Esophagus mucosa (tissue), 1 donor: ENCODE measurements at places on chromosomes 2 and 18.

- no peak for ATAC-seq
Measured at GRCh38 chr2:168686452-168687191, 115.8 kb upstream of the NOSTRIN start.

DNA sequence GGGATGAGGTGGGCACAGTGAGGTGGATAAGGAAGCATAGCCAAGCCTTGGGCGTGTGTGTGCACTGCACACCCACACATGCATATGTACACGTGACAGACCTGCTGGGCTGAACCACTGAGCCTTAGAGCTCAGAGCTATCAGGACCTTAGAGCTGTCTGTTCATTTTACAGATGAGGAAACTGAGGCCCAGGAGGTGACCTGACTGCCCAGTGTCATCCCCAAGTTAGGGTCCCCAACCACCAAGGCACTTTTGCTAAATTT is 8.2 kb upstream of the SNED1 start:
- ATAC-seq, result peak; percentile 52

DNA sequence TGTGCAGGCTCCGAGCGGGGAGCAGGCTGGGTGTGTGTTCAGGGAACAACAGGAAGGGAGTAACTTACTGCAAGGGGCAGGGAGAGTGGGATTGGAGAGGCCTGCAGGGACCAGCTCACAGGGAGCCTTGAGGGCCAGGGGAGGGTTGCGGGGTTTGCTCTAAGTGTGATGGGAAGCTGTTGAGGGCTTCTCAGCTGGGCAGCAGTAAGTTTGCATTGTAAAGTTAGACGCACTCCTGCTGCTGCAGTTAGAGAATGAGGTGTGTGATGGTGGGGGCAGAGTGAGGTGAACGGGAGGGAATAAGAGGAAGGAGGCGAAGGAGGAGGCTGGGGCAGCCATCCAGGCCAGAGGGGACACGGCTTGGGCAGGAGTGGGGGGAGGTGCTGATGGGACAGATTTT is 53.4 kb downstream of the BOLA3 start:
- ATAC-seq, result no peak

- no peak for ATAC-seq
Measured at GRCh38 chr18:55879331-55879730, 291.3 kb upstream of the TCF4 start.

- peak; percentile 84 for ATAC-seq
Measured at GRCh38 chr18:658001-658946, 821 bp downstream of the TYMS start.

- no peak for ATAC-seq
Measured at GRCh38 chr2:181678861-181679543, 1.3 kb downstream of the NEUROD1 start.

DNA sequence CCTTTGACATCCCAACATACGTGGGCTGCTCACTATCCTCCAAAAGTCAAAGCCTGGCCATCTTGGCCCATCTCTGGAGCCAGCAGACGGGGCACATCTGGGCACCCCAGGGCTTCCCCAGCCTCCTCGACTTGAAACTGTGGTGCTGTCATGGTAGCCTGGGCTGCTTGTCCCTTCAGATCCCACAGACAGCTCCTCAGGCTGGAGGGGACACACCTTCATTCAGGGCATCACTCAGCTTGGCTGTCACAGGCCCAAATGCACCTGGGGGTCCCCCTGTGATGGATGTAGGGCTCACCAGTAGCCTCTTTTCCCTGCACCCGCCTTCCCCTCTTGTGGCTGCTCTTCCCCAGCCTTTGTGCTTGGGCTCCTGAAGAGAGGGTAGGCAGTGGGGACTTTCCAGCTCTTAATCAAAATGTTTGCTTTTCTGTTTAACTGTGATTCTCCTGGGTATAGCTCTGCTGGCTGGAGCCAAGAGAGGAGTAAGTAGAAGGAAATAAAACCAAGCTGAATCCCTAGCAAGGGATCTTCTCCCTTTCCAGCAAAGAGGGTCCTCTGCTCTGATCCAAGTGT is 92.3 kb downstream of the GYPC start:
- ATAC-seq, result no peak

DNA sequence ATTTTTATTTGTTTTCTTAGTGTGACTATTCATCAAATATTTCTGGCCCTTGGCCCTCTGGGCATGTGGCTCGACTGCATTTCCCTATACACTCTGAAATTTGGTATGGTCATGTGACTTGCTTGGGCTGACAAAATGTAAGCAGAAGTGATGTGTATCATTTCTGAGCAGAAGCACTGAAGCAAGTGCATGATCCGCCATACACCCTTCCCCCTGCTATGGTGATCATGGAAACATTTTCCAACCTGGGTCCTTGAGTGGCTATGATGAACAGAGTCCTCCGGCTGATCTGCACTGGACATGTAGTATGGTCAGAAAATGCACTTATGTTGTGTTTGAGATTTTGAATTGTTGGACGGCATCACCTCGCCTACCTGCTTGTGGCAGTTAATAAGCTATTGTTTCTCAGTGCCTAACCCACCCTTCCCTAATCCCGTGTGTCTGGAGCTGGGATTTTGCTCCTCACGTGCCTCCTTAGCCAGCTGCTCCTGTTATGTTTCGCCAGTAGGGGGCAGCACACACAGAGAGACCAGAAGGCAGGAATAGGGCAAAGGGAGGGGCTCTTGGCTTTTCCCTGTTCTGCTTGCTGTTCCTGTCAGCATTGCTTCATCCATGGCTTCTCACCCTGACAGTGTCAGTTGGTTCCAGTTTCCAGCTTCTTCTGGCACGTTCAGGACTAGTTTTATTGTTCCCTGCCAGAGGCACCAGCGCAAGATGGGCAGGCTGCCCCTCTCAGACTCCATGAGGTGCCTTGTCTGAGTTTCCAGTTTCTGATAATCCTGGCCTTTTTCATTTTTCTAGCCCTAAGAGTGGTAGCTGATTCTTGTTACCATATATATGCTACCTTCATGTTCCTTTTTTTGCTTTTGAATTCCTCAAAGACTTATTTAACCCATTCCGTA is 207.4 kb downstream of the ARL6IP6 start:
- ATAC-seq, result peak; percentile 94

- ATAC-seq, result no peak
Measured at GRCh38 chr2:70678576-70679143, 89.3 kb downstream of the ADD2 start.

DNA sequence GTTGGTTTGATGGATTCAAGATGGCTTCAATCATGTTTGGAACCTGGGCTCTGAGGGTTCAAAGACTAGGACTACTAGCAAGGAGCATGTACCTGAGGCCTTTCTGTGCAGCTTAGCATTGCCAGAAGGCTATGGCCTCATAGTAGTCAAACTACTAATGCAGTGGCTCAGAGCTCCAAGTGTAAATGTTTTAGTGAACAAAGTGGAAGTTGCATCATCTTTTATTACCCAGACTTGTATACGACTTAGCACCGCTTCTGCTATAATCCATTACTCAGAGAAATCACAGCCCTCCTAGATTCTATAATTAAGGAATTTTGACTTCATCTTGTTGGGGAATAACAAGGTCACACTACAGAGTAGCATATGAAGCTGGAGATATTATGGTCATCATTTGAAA is 210.5 kb downstream of the ERBB4 start:
- ATAC-seq, result no peak

DNA sequence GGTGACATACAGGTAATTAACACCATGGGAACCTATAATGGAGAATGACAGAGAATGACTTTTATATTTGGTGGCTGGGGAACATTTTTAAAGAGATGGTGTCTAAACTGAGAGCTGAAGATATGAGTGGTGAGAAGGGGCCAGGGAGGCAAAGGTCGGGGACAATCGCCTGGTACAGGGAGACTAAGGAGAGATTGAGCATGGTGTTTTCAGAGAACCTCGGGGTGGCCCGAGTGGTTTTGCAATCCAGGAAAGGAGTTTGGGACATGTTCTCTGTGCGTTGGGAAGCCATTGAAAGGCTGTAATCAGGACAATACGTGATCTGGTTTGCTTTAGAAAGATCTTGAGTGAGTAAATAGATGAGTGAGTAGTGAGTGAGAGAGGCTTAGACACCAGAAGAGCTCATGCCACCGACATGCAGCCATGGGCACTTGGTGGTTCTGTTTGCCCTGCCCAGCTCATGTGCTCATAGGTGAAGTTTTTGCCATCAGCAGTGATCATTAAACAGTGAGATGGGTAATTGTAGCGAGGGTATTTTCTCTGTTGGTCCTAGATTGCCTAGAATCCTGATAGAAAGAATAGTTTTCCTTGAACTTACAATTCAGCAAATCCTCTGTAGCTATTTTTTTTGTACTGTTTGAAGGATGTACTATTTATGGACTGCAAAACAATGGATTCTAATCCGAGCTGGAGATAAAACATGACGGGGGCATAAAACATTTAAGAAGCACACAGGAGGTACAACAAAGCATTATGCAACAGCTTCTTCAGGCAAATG is 114.7 kb downstream of the SH3RF3 start:
- no peak for ATAC-seq

DNA sequence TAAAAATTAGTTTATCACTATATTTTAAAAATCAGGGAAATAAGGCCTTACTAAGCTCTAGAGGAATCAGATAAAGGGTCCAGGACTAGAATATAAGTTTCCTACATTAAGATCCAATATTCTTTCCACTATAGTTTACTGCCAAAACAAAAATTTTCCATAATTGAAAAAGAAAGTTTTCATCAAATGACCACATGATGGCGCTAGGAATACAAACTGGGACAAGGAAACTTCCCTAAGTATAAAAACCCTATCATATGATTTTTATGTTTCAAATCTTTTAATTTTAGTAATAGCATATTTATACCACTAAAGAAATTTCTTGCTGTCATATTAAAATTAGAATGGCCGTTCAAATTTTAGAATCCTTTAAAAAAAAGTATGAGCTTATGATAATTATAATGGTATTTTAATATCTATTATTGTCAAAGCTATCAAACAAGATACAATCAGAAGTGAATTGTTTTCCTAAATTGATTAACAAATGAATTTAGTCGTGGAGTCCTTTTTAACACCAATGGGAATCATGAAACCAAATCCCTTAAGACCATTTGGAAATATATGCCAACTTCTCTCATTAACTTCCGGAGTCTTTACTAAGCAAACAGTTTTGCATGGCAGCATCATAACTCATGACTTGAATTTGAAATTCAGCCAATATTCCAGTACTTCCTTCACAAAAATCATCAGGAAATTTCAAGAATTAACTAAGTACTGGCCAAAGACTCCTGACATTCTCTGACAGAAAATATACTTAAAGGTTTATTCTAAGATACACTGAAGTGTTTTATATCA is 70.3 kb downstream of the SCN1A start:
- ATAC-seq, result no peak

DNA sequence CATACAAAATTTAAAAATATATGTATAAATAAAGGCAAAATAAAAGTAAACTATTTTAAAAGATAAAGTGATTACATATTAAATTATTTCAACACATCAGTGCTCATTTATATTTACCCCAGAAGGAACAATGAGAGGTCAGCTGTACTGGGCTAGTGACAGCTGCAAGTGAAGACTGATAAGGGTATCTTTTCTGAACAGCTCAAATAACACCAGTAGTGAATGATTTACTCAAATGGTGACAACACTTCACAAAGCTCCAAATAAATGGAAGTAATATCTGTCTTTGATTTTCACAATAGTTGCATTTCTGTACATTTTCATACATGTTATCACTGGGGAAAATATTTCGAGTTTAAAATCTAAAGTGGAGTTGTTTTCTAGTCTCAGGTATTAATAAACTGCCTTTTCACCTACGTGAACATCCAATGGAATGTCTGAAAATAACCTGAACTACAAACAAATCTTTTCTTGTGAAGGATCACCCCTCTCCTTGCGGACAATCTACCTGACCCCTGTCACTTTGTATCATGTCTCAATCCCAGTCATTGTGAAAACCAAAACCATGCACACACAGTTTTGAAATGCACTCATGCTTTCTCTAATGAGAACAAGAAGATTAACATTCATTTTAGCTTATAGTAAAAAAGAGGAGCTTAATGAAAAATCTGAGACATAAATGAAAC is 1928.8 kb upstream of the CELF4 start:
- no peak for ATAC-seq

DNA sequence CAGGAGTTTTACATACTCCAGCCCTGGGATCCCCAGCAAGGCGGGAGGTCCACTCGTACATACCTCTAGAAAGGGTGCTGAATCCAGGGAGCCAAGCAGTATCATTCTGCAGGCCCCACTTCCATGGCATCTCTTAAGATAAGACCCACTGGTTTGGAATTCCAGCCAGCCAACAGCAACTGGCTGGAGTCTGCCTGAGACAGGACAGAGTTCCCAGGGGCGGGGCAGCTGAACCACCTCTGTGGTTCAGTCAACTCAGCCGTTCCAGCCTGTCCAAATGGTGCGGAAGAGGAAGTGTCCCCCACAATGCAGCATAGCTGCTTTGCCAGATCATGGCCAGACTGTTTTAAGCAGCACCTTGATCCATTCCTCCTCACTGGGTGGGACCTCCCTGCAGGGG is 33.2 kb downstream of the ZNF892 start:
- peak; percentile 51 for ATAC-seq

DNA sequence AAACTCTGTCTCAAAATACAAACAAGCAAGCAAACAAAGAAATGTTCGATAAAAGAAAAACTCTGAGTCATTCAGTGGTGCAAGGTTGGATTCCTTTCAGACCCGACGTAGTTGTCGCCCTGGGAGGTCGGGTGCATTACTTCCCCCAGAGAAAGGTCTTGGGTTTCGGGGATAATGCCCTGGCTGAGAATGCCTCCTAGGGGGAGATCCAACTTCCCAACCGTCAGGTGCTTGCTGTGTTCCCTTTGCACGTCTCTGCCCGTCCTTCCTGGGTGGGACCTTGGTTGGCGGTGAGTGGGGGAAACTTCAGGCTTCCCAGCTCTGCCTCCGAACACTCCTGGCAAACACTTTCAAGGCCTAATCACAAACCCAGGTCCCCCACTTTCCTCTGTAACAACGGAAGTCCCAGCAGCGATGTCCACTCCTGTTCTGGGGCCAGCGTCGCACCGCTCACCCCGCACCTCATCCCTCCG is 609 bp downstream of the TPGS2 start:
- ATAC-seq, result peak; percentile 17

DNA sequence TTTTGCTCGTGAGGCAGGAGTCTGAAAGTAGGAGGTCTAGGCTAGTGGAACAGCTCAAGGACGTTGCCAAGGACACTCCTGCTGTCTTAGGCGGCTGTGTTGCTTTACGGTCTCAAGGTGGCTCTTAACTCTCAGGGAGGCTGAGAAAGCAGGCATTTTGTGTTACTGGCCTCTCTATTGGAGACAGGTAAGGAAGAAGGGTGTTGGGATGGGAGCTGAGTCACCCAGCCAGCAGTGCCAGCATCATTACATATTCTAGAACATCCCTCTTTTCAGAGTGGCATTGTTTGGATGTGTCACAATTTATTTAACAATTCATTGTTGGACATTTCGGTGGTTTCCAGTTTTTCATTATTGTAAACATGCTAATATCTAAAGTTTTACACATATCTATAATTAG is 30.8 kb upstream of the TMEM214 start:
- peak; percentile 54 for ATAC-seq

DNA sequence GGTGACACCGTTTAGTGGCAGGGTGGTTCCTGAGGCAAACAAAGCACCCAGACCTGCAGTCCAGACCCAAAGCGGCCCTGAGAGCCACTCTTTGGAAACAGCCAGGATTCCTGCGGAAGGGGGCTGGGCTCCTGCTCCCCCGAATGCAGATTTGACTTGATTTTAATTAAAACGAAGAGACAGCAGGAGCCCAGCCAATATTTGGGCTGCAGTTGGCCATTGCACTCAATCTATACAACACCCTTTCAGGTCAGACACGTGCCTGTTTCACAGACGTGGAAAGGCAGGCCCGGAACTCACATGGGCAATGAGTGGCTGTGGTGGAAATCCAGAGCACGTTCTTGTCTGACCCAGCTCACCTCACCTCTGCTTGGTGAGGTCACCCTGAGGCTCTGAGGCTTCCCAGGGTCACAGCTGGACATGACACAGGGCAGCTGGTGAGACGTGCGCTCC is 122.4 kb downstream of the NDUFA10 start:
- ATAC-seq, result no peak
